ENCODE measurements at places on chromosomes 6 and 20.

DNA sequence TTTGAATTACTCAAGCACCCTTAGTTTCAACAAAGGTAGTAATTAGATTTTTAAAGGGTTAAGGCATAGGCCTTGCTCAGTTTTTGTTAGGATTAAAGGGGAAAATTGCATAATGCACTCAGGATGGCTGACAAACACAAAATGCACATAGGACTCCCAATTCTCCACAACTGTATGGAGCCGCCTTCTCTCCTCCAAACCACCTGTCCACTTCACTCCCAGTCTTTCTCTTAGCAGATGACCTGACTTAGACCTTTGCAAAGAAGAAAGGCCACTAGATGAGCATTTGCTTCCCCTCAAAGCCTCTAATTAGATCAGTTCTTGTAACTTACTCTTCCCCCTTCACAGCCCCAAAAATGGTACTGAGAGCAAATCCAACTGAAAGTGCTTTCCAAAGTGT, 20.1 kb downstream of the NSFL1C start:
- no peak for DNase-seq

- no peak for DNase-seq
Measured at GRCh38 chr6:73200735-73201134, 24.6 kb downstream of the KHDC1L start.

- no peak for DNase-seq
Measured at GRCh38 chr6:165705941-165706340, 42.9 kb upstream of the PDE10A start.

GRCh38 chr6:166353507-166353906, 11.2 kb upstream of the SFT2D1 start:
- DNase-seq: no peak

DNA sequence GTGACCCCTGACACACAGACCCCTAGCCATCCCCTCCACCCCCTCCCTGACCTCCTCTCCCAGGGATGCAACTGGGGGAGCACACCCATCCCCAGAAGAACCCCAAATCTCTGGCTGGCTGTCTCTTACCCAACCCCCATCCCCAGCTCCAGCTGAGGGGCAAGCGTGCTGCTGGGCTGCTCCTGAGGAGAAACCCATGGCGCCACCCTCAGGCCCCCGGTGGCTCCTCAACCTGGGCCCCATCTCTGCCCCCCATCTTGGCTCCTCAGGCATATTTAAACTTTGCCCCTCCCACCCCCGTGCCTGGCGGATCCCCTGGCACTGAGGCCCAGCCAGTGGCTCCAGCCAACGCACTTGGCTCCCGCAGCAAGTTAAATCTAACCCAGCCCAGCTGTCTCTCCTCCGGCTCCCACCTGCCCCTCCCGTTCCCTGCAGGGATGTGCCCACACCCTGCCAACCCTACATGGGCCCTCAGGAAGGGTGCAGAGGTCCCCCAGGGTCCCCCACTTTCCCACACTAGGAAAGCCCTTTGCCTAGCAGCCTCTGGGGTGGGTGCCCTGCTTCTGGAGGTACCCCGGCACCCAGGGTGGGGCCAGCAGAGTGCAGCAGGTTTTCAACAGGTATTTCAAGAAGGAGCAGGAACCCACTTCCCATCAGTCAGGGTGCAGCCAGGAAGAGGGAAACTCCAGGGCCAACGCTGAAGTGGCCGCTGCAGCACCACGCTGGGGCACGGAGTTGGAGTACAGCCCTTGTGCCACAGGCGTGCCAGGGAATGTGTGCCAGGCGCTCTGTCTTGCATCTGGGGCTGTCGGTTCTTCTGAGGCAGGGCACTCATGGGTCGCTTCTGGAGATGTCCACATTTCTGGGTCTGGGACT, 5.3 kb upstream of the OSBPL2 start:
- no peak for DNase-seq

GRCh38 chr6:34260576-34261267, 11.9 kb upstream of the SMIM29 start:
- no peak for DNase-seq

DNA sequence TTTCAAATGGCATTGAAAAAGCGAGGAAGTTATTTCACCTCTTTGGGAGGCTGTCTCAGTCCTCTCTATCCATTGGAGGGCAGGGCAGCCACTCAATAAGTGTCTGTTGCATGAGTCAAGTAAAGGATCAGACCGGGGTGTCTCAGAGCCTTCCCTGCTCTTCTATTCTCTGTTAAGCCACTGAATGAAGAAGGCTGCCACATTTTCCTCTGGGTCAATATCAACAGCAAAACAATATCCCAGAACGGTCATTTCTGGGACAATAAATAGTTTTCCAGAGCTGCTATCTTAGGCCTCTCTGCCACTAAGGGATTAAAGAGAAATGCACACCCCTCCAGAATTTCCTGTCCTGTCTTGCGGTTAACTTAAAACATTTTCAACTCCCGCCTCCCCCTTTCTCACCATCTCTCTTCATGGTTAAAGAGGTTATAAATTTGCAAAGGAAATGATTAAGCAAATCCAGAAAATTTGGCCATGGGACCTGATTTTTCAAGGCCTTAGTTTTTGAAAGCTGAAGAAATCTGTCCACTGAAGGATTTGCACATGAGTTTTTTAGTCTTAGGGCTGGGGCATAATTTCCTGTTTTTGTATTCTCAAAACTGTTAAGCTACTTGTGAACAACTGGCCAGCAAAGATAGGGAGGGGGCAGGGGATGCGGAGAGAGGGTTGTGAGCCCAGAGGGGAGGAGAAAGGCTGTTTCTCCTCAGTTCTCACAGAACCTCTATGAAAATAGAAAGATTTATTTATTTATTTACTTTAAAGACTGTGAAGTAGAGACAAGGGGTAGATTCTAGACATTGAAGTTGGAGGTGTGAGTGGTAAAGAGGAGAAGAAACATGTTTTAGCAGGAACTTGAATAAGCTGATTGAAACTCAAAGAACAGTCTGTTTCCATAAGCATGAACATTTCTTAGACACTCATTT, 135.7 kb downstream of the BCAS1 start:
- DNase-seq: no peak

DNA sequence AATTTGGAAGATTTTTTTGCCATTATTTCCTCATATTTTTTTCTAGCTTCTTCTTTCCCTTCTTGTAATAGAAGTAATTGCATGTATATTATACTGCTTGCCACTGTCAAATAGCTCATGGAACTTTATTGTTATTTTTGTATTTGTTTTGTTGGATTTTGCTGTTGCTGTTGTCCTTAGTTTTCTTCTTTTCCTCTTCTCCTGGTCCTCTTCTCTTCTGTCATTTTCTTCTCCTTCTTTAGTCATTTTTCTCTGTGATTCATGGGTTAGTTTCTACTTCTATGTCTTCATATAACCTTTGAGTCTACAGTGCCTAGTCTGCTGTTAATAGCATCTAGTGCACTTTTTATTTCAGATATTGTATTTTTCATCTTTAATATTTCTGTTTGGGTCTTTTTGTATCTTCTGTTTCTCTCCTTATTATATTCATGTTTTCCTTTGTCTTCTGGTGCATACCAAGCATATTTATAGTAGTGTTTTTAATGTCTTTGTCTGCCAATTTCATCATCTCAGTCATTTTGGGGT, 226.2 kb downstream of the HIVEP2 start:
- DNase-seq: no peak

DNA sequence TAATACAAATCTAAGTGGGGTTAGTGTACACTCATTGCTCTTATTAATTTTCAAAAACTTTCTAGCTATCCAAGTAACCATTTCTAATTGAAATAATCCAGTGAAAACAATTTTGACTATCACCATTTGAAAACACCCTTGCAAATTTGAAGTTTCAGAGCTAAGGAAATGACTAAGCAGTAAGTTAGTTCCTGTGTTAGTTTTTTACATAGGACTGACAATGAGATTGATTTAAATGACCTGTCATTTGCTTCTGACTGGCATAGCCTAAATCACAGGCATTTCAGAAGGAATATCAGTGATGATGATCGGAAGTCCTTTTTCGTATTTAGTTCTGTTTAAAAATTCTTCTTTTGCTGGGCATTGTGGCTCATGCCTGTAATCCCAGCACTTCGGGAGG, 27.0 kb downstream of the STK4 start:
- DNase-seq: no peak
